ENCODE measurements at places on chromosomes 6 and 20.

DNA sequence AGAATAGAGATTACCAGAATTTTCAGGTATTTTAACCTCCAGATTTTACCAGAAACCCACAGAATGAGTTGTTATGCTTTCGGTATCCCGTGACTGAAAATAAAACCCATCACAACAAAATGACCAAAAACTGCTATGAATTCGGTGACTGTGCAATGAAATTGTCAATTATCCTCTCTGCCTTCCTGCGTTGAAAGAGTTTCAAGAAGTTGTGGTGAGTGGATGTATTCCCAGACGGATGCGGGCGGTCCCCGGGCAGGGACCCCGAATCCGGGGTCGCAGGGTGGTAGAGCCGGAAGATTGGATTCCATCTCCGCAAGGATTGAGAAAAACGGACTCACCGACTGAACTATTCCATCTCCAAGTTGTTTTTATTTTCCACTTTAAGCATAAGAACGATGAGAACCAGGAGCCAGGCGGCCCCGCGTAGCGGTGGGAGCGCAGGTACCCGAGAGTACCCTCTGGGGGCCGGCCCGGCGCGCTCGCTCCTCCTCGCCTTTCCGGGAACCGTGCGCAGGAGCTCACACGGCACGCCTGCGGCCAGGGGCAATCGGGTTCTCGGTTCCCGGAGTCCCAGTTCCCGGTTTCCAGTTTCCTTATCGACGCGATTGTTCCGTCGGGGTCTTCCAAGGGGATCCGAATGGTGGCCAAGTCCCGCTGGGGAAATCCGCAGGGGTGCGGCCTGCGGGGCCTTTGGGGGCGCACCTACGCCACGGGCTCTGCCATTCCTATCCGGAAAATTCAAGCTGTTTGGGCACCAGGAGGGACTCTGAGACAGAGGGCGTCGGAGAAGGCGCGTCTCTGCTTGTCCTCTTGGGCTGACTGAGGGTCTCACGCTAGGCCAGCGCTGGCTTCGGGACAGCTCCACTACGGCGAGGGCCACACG lies 104.9 kb upstream of the PRDM1 start:
- DNase-seq = no peak

GRCh38 chr20:1800777-1801176 lies 94.4 kb upstream of the SIRPA start:
- DNase-seq = peak; percentile 53

DNA sequence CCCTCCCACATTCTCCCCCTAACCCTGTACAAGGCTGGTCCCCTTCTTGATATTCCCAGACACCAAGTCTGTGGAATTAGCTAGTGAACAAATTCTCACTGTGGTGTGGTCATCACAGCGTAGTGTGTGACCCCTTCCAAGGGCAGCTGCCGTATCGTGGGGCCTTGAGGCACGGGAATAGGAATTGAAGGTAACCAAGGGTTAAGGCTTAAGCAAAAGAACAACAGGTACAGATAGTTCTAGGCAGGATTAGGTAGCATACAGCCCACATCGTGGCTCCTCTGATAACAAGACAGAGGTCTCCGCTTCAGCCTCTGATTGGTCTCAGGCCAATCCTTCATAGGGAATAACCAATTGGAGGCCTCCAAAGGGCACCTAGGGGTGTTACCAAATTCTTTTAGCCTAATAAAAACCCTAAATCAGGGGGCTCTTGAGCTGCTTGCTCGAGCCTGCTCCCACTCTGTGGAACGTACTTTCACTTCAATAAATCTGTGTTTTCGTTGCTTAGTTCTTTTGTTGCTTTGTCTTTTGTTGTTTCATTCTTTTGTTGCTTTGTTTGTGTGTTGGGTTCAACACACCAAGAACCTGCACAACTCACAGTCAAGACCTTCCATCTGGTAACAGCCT lies 64.7 kb downstream of the GPR6 start:
- no peak for DNase-seq

DNA sequence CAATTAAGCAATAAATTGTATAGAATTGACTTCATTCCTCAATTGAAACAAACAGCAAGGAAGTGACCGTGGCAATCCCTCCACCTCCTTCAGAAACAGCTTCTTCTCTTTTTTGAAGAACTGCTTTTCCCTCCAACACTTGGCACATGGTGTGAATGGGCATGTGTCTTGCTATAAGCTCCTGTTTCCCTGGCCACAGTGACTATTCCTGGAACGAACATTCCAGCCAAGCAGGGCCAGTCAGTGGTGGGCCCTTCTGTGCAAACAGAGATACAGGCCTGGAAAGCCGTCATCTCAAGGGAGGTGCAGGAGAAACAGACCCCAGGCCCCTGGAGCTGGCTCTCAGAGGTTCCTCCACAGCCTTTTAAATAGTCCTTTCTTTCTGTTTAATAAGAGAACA lies 6.9 kb downstream of the TXNDC5 start:
- no peak for DNase-seq

- DNase-seq = no peak
Measured at GRCh38 chr20:25285856-25286798, 38.2 kb downstream of the PYGB start.

GRCh38 chr20:58685988-58686387 lies 6.6 kb upstream of the NPEPL1 start:
- DNase-seq = no peak

- no peak for DNase-seq
Measured at GRCh38 chr20:38336726-38337125, 9.6 kb upstream of the LBP start.

GRCh38 chr6:158653577-158654354 lies 3.9 kb downstream of the SYTL3 start:
- no peak for DNase-seq

DNA sequence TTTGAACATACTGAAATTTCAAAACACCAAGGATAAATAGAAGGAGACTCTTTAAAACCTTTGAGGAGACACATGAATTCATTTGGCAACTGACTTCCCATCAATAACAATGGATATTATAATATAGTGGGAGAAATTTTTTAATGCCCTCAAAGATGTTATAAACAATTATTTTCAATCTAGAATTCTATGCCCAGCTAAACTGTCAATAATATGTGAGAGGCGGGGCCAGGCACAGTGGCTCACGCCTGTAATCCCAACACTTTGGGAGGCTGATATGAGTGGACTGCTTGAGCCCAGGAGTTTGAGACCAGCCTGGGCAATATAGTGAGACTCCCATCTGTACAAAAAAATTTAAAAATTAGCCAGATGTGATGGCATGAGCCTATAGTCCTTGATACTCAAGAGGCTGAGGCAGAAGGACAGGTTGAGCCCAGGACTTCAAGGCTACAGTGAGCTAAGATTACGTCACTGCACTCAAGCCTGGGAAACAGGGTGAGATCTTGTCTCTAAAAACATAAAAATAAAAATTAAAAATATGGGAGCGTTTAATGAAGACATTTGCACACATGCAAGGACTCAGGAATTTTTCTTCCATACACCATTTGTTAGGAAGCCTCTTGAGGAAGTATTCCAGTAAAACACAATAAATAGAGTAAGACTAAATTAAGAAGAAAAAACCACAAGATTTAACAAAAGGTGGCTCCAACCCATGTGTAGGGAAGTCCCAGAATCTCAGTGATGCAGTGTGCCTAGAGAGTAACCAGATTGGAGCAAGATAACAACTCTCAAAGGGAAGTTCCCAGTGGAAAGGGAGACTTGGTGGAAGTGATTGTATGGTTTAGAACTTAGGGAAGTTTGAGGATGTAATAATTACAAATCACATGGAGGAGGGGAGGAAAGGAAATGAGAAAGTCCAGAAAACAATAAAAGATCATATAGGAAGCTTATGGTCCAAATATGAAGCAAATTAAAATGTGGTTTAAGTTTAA lies 26.3 kb upstream of the ETV7 start:
- no peak for DNase-seq

GRCh38 chr6:48243071-48243470 lies 132.1 kb upstream of the PTCHD4 start:
- no peak for DNase-seq

- no peak for DNase-seq
Measured at GRCh38 chr20:51611625-51611890, 69.0 kb upstream of the NFATC2 start.

DNA sequence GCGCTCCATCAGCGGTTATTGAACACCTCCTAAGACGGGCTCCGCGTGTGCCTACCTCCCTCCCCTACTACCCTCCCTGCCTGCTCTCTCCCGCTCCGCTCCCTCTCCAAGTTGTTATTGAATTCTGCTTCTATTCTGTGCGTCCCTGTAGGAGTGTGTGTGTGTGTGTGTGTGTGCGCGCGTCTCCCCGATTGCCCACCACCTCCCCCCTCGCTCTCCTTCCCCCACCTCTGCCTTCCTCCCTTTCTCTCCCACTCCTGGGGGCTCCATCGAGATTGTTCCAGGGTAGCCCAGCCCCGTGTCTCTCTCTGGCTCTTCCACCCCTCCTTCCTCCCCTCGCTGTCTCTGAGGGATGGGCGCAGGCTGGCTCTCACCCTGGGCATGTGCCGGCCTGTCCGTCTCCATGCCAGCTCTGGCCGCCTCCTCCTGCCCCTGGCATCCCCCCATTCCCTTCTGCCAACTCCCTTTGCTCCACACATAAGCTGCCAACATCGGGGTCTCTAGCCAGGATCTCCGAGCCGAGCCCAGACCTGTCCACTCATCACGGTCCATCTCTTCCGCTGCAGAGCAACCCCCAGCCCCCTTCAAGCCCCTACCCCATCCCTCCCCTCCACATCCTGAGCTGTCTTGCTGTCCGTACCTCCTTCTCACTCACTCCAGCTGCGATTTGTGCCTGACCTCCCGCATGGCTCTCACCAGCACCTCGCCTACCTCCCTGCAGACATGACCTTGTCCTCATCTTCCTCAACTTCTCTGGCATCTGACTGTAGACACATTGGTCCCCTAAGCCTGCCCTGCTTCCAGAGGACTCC lies 68.5 kb downstream of the SRC start:
- DNase-seq = no peak

DNA sequence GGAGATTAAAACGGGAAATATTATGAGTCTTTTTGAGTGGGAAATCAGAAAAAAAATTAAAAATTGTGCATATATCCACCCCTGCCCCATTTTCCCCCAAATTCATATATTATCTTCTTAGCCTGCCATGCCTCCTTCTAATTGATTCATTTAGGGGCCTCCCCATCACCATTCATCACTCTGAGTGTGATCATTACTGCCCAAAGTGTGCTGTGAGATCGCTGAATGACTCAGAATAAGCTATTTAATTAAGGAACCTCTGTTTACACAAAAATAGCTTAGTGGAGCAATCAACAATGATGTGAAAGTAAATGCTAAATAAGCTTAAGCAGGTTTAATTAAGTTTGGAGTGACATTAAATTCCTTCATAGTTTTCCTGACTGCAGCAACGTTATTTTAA lies 645.5 kb downstream of the GRIK2 start:
- no peak for DNase-seq

DNA sequence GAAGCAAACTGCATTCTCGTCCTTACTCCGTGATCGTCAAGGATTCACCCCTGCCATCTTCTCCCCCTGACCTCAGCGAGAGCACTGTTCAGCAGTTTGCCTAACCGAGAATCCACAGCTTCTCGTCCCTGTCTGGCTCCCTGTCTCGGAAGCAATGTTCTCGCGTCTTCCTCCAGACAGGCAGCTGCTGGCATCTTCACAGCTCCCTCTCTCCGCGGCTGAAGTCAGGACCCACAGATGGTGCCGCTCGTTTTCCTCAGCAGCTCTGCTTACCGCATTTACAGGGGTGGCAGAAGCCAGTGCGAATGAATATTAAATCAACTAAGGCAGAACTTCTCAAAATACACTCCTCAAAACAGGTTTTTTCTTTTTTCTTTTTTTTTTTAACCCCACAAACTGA lies 18.9 kb upstream of the SLC22A2 start:
- no peak for DNase-seq

DNA sequence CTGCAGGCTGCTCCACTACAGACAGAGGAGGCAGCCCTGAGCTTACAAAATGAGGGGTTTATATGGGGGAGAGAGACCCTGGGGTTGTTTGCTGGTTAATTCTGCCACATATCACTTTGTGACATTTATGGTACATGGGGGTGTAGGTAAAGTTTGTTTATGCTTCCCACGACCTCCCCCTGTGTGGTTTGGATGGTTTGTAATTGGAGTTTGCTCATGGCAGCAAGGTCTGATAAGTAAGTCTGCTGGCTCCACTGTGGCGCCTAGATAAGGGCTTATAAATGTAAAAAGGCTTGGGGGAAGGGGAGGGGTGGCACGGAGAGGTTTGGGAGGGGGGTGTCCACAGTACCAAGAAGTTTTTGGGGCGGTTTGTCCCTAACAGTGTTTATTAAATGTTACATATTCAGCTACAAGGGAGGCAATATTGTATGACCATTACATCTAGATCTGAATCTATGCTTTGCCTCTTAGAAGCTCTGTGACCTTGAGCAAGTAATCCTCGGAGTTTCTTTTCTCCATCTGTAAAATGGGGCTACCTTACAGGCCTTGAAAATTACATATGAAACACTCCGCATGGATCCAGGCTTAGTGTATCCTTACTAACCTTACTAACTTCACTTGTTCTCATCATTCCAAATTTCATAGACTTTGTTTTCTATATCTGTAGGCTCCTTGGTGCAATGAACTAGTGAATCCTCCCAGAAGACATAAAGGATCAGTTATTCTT lies 204.8 kb upstream of the NOX3 start:
- DNase-seq = no peak

- no peak for DNase-seq
Measured at GRCh38 chr6:89987140-89987539, 92.9 kb downstream of the GJA10 start.

GRCh38 chr6:105810105-105810921 lies 275.8 kb upstream of the PRDM1 start:
- DNase-seq = peak; percentile 90

GRCh38 chr6:158188591-158188990 lies 20.4 kb downstream of the GTF2H5 start:
- no peak for DNase-seq

DNA sequence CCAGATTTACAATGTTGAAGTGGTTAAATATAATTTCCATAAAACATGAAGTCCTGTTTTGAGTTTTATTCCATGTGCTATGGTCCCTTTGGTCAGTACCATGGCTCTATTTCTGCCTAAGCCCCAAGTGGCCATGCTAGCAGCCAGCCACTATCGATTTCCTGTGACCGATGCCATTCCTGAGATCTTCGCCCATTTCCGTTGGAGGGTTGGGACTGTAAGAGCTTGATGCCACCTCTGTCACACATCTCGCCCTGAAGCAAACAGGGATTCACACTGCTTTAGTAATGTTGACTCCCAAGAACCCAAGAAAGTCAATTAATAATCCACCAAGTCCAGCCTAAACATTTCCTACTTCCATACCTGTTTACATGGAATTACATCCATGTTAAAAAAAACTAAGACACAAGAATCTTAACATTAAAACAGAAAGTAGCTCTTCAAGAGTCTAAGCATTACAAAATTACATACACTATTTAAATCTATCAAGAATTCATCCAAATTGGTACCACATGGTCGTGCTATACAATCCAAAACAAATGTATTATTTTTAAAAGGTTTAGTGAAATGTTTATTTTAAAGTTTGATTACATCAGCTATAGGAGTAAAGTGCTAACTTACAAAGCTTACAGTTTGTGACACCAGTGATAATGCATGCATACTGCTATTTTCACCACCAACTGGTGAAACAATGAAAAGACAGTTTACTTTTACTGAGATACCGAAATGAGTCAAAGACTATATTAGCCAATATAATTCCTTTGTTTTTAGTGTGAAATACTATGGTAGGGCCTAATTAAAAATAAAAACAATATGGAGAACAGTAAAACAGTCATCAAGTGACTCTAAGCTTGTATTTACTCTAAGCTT lies 2.5 kb downstream of the RBM39 start:
- peak; percentile 66 for DNase-seq

All from HFFc6 (cell line).